Dermis blood vessel endothelial cell (primary cell): ENCODE measurements at places on chromosomes 12 and 14. TPM values are rescaled to one million over a fixed set of nuclear protein-coding genes. Genes with fewer than 3 reads are reported as not detected.

Gene DYRK4
- total RNA-seq: 18.9 and 29.0 TPM in 2 replicates

Gene DPY19L2
- 0.51 and 2.4 TPM in 2 replicates for total RNA-seq

Gene DNAI7
- total RNA-seq: 0.28 TPM in 1 of 2 replicates, not detected in the other

Gene SLCO1C1
- total RNA-seq: 0.05 TPM in 1 of 2 replicates, not detected in the other

Gene PTPN21
- total RNA-seq: 6.3 and 7.3 TPM in 2 replicates

Gene CMTM5
- not detected in 2 replicates for total RNA-seq

Gene RASSF9
- 7.7 and 13.4 TPM in 2 replicates for total RNA-seq

Gene DACT1
- total RNA-seq: 0.05 and 0.34 TPM in 2 replicates

Gene TGFB3
- total RNA-seq: 2.6 and 4.1 TPM in 2 replicates

Gene GLI1
- 0.17 and 0.47 TPM in 2 replicates for total RNA-seq

Gene FAM90A1
- total RNA-seq: 0.05 TPM in 1 of 2 replicates, not detected in the other

Gene FGF6
- total RNA-seq: not detected in 2 replicates

Gene LIN7A
- total RNA-seq: 0.19 and 1.2 TPM in 2 replicates

Gene KLRD1
- total RNA-seq: 0.19 and 0.34 TPM in 2 replicates

Gene TSPAN11
- 7.7 and 11.4 TPM in 2 replicates for total RNA-seq

Gene RIMBP2
- not detected in 2 replicates for total RNA-seq

Gene ADCY4
- 68.4 and 138 TPM in 2 replicates for total RNA-seq

Gene ACSM4
- not detected in 2 replicates for total RNA-seq

Gene SERPINA5
- total RNA-seq: 0.17 and 0.33 TPM in 2 replicates
